ENCODE measurements at places on chromosomes 4 and X.

DNA sequence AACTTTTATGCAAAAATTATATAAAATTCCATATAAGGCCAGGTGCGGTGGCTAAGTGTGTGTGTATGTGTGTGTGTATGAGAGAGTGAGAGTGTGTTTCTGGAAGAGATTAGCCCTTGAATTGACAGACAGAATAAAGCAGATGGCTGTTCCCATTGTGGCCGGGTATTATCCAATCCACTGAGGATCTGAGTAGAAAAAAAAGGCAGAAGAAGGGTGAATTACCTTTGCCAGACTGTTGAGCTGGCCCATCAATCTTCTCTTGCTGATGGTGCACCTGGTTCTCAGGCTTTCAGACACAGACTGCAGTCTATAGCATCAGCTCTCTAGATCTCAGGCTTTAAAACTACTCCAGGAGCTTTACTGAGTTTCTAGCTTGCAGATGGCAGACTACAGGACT, 92.2 kb upstream of the SLIT2 start:
- DNase-seq, result no peak

DNA sequence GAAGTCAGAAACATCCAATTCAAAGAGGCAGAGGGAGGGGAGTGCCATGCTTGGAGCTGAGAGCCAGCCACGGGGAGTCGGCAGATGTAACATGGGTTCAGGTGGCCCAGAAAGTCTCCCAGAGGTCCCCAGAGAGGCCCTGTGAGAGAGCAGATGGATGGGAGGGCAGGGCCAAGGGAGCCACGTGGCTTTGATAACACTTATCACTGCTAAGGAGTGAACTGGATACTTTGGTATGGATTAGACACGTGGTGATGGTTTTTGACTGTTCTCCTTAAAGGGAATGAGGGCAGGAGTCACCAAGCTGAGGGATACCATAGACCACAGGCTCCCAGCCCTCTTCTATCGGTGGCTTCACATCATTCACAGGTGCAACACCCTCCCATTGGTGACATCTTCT, 13.7 kb downstream of the CCKAR start:
- DNase-seq, result no peak

GRCh38 chr4:27050731-27051130, 190.1 kb downstream of the STIM2 start:
- DNase-seq, result no peak

- DNase-seq, result no peak
Measured at GRCh38 chr4:150668824-150669223, 86.9 kb downstream of the MAB21L2 start.

DNA sequence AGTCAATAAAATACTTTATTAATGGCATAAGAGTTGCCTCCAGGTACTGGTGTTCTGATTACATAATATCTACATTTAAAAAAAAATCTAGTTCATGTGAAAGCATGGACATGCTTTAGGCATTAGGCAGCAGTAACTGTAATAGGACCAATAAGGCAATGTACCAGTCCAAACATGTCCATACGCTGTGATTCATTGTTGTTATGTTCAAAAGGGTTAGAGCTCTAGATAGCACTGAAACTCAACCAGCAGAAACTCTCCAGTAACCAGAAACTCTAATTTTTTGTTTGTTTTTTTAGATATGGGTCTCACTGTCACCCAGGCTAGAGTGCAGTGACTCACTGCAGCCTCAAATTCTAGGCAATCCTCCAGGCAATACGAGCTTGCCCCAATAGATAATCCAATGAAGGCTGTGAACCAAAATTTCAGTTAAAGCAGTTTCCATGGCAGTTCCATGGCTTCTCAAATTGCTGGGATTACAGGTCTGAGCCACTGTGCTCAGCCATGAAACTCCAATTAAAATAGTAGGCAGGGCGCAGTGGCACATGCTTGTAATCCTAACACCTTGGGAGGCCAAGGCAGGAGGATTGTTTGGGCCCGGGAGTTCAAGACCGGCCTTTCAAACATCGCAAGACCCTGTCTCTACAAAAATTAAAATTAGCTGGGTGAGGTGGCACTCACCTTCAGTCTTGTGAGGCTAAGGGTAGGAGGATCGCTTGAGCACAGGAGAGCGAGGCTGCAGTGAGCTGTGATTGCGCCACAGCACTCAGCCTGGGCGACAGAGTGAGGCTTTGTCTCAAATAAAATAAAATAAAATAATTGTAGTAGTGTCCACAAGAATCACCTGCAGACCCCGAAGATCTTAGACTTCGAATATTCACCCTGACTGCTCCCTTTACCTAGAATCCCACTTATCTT, 36.3 kb downstream of the MGARP start:
- peak; percentile 94 for DNase-seq

- peak; percentile 75 for DNase-seq
Measured at GRCh38 chr4:146401274-146401673, 120.5 kb downstream of the SLC10A7 start.

Data from cardiac fibroblast (primary cell).